ENCODE measurements at places on chromosomes 1 and 21. TPM values are rescaled to one million over a fixed set of nuclear protein-coding genes. Genes with fewer than 3 reads are reported as not detected.

DNA sequence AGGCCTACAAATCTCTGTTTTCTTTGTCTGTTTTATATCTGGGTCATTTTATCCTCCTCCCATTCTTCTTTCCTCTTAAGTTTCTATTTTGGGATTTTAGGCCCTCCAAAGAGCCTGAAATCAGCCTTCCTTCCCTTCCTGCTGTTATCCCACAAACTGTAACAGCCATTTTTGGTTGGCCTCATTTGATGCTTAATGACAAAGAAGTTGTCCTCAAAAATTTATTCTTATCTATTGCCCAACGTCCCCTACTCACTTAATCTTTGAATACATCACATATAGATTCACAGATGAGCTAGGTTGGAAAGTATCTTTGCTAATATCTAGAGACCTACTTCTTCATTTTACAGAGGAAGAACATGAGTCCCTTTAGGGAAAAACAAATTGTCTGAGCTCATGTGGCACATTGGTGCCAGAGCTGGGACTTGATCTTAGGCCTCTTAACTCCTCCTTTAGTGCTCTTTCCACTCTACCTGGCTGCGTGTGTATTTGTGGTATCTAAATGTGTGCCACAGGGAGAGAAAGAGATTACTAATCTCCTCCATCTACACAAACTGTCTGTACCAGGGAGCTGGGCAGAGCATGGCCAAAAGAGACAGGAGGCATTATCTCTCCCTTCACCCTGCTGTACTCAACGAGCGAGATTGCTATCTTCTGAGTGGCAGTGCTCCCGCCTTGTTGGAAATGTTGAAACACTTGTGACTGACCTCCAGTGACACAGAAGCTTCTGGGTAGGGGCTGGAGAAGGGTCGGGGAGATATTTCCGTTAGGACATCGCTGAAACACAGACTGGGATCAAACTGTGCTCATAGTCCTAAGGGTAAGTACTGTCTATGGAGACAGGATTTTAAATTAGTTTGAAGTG lies 30.1 kb downstream of the RHEX start:
- no peaks in the 10 kb centered on the region for H3K27me3 ChIP-seq
- DNase-seq = no peak
- H3K4me3 ChIP-seq = no peak overlapping the region
- no peaks in the 10 kb centered on the region for H3K4me1 ChIP-seq
- H3K36me3 ChIP-seq = no peaks in the 10 kb centered on the region

GRCh38 chr1:151813271-151813977 lies 8.2 kb upstream of the LINGO4 start:
- no peak overlapping the region for H3K4me3 ChIP-seq
- no peaks in the 10 kb centered on the region for H3K27me3 ChIP-seq
- no peak overlapping the region for H3K27ac ChIP-seq
- no peaks in the 10 kb centered on the region for H3K4me1 ChIP-seq

DNA sequence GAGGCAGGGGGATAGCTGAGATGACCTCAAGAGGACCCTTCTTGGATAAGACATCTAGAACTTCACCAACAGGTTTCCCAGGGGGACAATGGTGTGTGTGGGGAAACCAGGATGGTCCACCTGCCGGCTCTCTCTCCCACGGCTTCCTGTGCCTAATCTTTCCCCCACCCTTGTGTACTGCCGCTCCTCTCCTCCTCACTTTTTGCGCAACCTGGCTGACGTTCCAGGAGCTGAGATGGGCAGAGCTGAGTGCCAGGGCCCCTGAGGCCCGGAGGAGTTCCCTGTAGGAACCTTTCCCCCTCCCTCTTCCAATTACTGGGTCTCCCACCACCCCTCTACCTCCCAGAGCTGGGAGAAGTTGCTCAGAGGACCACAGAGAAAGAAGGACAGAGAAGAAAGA lies 6.9 kb downstream of the SLC26A9 start:
- H3K4me3 ChIP-seq = no peak overlapping the region
- DNase-seq = no peak
- no peak overlapping the region for H3K27ac ChIP-seq
- no peaks in the 10 kb centered on the region for H3K36me3 ChIP-seq

Gene KRTAP7-1
- not detected for total RNA-seq

DNA sequence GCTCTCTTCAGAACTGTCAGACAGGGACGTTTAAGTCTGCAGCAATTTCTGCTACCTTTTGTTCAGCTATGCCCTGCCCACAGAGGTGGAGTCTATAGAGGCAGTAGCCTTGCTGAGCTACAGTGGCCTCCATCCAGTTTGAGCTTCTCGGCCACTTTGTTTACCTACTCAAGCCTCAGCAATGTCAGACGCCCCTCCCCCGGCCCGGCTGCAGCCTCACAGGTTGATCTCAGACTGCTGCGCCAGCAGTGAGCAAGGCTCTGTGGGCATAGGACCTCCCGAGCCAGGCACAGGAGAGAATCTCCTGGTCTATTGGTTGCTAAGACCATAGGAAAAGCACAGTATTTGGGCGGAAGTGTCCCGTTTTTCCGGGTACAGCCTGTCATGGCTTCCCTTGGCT lies 89.9 kb upstream of the PDC start:
- no peak overlapping the region for H3K4me3 ChIP-seq
- no peaks in the 10 kb centered on the region for H3K4me1 ChIP-seq
- H3K27me3 ChIP-seq = no peaks in the 10 kb centered on the region
- no peak for DNase-seq
- H3K36me3 ChIP-seq = no peaks in the 10 kb centered on the region

DNA sequence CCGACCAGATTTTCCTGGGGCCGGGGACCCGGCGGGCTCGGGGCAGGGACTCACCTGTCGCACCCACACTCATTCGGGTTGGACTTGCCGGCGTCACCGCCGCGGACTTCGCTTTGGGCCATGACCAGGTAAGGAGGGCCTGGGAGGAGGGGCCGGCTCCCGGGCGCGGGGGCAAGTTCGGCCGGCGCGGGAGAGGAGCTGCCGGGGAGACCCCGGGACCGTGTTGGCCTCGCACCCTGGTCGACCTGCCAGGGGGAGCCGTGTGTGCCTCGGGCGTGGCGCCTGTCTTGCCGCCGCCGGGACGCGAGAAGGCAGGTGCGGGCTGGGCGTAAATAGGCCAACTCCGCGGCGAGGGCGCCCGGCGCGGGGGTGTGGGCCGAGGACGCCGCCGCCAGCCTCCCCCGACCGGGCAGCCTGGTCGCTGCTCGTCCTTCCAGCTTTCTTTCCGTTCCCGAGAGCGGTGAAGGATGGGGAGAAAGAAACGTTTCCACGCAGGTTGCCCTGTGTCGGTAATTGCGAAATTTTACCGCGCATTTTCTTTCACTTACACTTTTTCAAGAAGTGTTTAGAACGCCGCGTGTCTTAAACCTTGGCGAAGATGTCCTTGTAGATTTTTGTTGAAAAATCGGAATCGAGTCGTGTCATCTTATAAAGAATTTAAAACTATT lies 558 bp downstream of the USP1 start:
- H3K27me3 ChIP-seq = no peaks in the 10 kb centered on the region
- H3K4me3 ChIP-seq = peak overlapping the region; percentile 95
- no peaks in the 10 kb centered on the region for H3K36me3 ChIP-seq
- peak overlapping the region; percentile 99 for H3K27ac ChIP-seq

DNA sequence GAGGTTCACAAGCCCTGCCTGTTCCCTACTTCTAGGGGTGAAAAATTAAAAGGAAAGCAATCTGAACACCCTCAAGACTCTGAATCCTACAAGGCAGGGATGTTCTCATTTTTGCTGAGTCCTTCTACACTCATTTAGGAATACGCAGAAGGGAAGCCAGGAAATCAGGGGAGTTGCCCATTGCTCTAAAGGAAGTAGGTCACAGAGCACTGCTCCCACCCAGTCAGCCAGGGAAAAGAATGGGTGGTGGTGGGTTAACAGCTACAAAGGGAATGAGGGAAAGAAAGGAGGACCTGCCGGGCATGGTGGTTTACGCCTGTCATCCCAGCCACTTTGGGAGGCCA lies 2.4 kb upstream of the CTTNBP2NL start:
- H3K4me3 ChIP-seq = no peak overlapping the region
- no peaks in the 10 kb centered on the region for H3K27me3 ChIP-seq
- H3K4me1 ChIP-seq = peaks cover 10% of the 10 kb centered on the region
- DNase-seq = peak; percentile 51
- no peaks in the 10 kb centered on the region for H3K36me3 ChIP-seq

- H3K36me3 ChIP-seq = no peaks in the 10 kb centered on the region
- peak within 1 kb of the TSS; percentile 99 for H3K27ac ChIP-seq
- no peaks in the 10 kb centered on the region for H3K27me3 ChIP-seq
- peaks cover 6% of the 10 kb centered on the region for H3K4me1 ChIP-seq
- H3K4me3 ChIP-seq = peak within 1 kb of the TSS; percentile 83
Observed at GRCh38 chr1:93180723-93181613, at the start of gene CCDC18. Gene CCDC18, plus strand, starts transcription at chr1:93180724. Its CDS starts 2,638 bp downstream, at chr1:93183362.

Gene SAMD13
- total RNA-seq = 31.0 TPM

GRCh38 chr21:45241357-45241756 lies 46.3 kb downstream of the POFUT2 start:
- H3K4me3 ChIP-seq = no peak overlapping the region
- DNase-seq = no peak
- no peak overlapping the region for H3K27ac ChIP-seq
- no peaks in the 10 kb centered on the region for H3K36me3 ChIP-seq
- peaks cover 5% of the 10 kb centered on the region for H3K27me3 ChIP-seq

GRCh38 chr1:220943319-220943996 lies 64.2 kb downstream of the HLX start:
- no peaks in the 10 kb centered on the region for H3K36me3 ChIP-seq
- no peaks in the 10 kb centered on the region for H3K4me1 ChIP-seq
- no peak overlapping the region for H3K27ac ChIP-seq
- H3K27me3 ChIP-seq = no peaks in the 10 kb centered on the region

DNA sequence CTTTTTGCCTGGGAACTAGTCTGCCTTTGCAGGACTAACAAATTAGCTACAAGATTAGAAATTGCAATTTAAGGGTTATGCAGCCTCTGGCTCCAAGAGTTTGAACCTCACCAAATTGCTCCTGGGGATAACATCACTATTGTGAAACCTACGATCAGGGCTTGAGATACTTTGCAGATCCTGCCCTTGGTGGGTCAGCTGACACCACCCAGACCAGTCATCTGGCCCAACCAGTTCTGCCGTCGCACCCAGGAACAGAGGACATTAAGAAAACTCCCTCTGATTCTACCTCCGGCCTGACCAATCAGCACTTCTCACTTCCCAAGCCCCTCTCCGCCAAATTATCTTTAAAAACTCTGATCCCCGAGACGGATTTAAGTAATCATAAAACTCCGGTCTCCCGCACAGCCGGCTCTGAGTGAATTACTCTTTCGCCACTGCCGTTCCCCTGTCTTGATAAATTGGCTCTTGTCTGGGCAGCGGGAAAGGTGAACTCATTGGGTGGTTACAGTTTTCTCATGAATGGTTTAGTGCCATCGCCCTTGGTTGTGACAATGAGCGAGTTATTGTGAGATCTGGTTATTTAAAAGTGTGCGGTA lies 32.9 kb upstream of the B3GALT5 start:
- H3K4me3 ChIP-seq = no peak overlapping the region
- H3K36me3 ChIP-seq = no peaks in the 10 kb centered on the region
- H3K27me3 ChIP-seq = no peaks in the 10 kb centered on the region
- no peak for DNase-seq

GRCh38 chr21:42798106-42798505 lies 81.2 kb downstream of the WDR4 start:
- no peak for DNase-seq
- H3K36me3 ChIP-seq = no peaks in the 10 kb centered on the region
- H3K4me1 ChIP-seq = no peaks in the 10 kb centered on the region
- H3K4me3 ChIP-seq = no peak overlapping the region

Data from colonic mucosa (tissue), 4 donors.